ENCODE measurements at places on chromosomes 2 and 18.

- peak; percentile 82 for DNase-seq
Observed at GRCh38 chr2:239369631-239370161, 31.1 kb downstream of the HDAC4 start.

DNA sequence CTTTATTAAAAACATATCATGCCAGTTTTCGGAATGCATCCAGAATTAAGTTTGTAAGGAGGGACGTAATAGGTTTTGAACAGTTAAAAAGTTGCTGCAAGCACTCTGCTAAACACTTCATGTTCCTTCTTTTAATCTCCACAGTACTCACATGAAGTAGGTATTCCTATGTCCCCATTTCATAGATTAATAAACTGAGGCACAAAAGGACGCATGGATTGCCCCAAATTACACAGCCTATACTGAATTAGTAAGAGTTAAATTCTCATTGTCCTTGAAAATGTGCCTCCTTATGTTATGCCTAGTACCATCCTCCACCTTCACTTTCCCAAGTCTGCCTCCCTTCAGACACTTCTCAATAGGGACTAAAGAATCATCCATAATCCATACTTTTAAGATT, 358.9 kb upstream of the ATP5MC3 start:
- no peak for DNase-seq

DNA sequence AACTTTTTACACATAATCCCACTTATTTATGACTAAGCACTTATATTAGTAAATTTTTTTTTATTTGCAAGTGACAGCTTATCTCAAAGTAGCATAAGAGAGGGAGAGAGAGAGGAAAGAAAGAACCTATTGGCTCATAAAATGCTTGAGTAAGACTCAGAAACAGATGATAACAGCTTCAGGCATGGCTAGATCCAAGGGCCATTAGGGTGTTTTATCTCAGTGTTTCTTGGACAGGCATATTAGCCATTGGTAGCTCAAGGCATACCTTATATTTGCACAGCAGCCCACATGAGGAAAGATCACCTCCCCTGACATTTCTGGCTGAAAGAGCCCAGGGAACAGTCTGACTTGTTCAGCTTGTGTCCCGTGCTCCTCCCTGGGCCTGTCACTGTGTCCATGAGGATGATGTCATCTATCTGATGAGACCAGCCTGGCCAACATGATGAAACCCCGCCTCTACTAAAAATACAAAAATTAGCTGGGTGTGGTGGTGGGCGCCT, 64.4 kb downstream of the IL1R2 start:
- DNase-seq, result no peak

DNA sequence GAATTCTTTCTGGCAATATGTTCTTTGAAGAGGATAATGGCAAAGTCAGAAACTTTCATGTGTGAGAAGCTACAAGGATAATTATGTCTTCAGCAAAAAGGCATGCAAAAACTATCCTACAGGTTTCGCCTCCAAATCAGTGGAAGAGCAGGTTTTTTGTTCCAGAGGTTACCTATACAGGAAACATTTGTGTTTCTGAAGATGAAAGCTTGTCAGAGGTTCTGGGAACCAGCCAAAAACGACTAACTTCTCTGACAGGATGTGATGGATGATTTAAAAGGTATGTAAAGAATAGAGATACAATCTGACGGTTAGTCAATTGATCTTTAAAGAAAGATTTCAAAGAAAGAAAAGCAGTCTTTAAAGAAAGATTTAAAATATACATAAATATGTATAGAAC, 37.6 kb downstream of the RND3 start:
- DNase-seq, result no peak

GRCh38 chr2:101820519-101820918, 123.0 kb downstream of the MAP4K4 start:
- DNase-seq, result no peak

GRCh38 chr2:181523756-181524155, 66.6 kb downstream of the ITGA4 start:
- no peak for DNase-seq

- DNase-seq, result no peak
Observed at GRCh38 chr18:25329783-25330182, 22.2 kb downstream of the ZNF521 start.

GRCh38 chr2:190465060-190465459, 56.9 kb downstream of the MFSD6 start:
- no peak for DNase-seq

- no peak for DNase-seq
Observed at GRCh38 chr2:71060871-71061270, 7.6 kb upstream of the NAGK start.

DNA sequence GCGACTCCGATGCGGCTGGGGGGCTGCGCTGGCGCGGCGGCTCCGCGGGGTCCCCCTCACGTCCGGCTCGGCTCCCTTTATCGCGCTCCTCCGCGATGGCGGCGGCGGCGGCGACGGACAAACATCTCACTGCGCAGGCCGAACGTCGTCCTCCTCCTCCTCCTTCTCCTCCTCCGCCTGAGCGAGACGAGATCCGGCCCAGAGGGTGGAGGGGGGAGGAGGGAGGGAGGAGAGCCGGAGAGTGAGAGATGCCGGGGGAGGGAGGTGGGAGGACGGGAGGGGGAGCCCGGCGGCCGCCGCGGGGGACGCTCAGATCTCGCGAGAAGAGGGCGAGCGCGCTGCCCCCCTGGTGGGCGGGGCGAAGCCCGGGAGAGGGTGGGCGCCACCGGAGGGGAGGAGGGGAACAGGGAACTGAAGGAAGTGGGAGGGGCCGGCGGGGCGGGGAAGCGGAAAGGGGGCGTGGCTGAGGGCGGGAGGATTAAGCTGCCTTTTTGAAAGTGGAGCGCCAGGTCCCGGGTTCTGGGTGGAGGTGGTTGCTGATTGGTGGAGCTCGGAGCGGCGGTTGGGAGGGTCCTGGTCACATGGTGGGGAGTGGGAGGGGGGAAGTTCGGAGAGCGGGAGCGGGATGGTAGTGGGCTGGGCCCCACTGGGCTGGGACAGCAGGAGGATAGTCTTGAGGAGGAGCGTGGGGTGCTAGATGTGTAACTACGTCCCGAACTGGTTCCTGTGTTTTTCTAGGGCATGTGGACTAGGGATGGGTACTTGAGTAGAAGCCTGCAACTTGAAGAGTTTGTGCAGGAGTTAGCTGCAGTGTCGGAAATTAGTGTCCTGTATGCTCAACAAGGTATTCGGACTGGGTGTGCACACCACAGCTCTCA, at the start of gene CUL3:
Gene CUL3, minus strand, starts transcription at position 153 of the 878 bp plus-strand sequence. CDS start 354 bp downstream, outside the sequence.
- peak; percentile 99 for DNase-seq

GRCh38 chr2:172962082-172962481, 113.6 kb upstream of the MAP3K20 start:
- no peak for DNase-seq

- DNase-seq, result no peak
Observed at GRCh38 chr2:163665817-163666216, 70.0 kb downstream of the FIGN start.

- no peak for DNase-seq
Observed at GRCh38 chr2:15926252-15926651, 14.1 kb upstream of the MYCN start.

DNA sequence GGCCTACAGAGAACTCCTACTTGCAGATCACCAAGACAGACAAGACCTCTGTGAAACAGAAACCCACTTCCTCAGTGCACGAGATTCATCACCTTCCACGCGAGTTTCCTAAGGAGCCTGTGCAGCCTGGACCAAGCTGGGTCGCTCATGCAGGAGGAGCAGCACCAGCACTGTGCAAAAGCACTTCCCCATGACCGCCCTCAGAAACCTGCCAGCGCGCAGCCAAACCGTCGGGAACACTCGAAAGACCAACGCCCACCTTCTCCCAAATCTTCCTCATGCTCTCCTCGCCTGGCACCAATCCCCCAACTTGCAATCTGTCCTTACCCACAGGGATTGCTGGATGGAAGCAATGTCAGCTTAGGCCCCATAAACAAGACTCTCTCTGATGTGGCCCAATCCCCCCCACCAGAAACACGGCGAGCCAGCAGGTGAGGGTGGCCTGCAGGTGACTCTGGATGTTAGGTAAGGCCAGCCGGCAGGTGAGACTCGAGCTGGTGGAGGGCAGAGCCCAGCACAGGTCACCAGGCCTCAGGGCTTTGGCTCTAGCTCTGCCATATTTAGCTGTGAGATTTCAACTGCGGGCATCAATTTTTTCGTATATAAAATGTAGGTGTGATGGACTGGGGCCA, 69.4 kb downstream of the PXDN start:
- no peak for DNase-seq

All from activated naive CD4-positive, alpha-beta T cell treated with Interleukin-2 at 50 U/mL for 16 hours (primary cell).